Liver (tissue), 10 donors: ENCODE measurements at places on chromosomes 2 and 18. TPM values are rescaled to one million over a fixed set of nuclear protein-coding genes. Genes with fewer than 3 reads are reported as not detected.

VIT gene
- total RNA-seq, result 0.09 TPM

RIT2 gene
- not detected for total RNA-seq

LRRTM4 gene
- total RNA-seq, result 0.08 TPM

GAREM2 gene
- 0.08 TPM for total RNA-seq

EXOC6B gene
- total RNA-seq, result 9.5 TPM

DNA sequence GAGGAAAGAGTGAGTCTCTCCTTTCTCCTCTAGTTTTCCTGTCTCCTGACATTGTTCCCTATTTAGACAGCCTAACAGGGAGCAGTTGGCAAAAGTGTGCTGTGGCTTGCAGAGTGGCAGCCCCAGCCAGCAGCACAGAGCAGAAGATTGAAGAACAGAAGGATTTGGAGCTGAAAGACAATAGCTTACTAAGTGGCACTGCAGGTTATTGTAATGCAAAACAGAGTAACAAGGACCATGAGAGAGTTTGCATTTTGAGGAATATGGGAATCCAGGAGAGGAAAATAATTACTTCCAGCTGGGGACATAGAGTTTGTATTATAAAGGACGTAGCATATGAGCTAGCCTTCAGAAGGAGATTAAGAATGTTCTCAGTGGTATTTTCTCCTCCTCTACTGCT is 342.4 kb downstream of the AKAIN1 start:
- H3K36me3 ChIP-seq, result no peaks in the 10 kb centered on the region
- H3K27ac ChIP-seq, result no peak overlapping the region
- no peaks in the 10 kb centered on the region for H3K27me3 ChIP-seq
- no peaks in the 10 kb centered on the region for H3K4me1 ChIP-seq
- no peak for DNase-seq
- H3K4me3 ChIP-seq, result no peak overlapping the region

TACR1 gene
- 0.84 TPM for total RNA-seq

TMEM185B gene
- 8.0 TPM for total RNA-seq

DNA sequence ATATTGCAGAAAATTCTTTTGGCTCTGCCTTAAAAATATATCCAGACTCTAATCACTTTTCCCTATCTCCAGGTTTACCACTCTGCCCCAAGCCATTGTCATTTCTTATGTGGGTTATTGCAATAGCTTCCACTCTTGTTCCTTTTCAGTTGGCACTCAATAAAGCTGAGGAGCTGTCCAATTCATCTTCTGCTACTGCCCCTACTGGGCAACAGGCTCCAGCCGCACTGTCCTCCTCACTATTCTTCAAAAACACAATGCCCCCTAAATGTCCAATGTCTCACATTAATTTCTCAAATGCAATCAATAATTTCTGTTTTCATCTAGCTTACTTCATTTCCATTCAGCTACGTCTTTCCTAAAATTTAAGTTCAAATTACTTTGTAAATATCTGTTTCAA is 1262.5 kb upstream of the CDH2 start:
- H3K4me3 ChIP-seq, result no peak overlapping the region
- no peaks in the 10 kb centered on the region for H3K27me3 ChIP-seq
- H3K4me1 ChIP-seq, result no peaks in the 10 kb centered on the region
- H3K27ac ChIP-seq, result no peak overlapping the region
- no peaks in the 10 kb centered on the region for H3K36me3 ChIP-seq

- H3K4me3 ChIP-seq, result no peak overlapping the region
- no peak for DNase-seq
- no peaks in the 10 kb centered on the region for H3K27me3 ChIP-seq
- H3K4me1 ChIP-seq, result no peaks in the 10 kb centered on the region
- no peak overlapping the region for H3K27ac ChIP-seq
- no peaks in the 10 kb centered on the region for H3K36me3 ChIP-seq
Measured at GRCh38 chr2:5914811-5915611, 222.8 kb downstream of the SOX11 start.

- no peak for DNase-seq
- H3K27me3 ChIP-seq, result no peaks in the 10 kb centered on the region
- no peak overlapping the region for H3K27ac ChIP-seq
- peaks cover 4% of the 10 kb centered on the region for H3K4me1 ChIP-seq
Measured at GRCh38 chr2:28643911-28644334, 107.7 kb upstream of the PPP1CB start.

DNA sequence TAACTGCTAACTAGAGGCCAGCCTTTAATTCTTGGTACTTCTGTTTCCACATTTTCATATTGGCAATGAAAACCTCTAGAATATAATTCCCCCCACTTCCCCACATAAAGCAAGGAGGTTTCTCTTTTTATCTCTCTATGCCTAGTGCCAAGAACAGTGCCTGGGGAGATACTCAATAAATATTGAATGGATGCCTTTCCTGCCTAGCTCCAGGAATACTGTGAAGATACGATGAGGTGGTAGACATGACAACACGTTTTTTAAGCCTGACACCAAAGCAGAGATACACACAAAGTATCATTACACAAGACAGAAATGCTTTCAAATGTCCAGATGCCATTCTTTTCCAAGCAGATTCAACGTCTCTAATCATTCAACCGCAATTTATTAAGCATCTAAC is 535.5 kb downstream of the XIRP2 start:
- no peak overlapping the region for H3K4me3 ChIP-seq
- DNase-seq, result no peak
- no peaks in the 10 kb centered on the region for H3K27me3 ChIP-seq
- H3K36me3 ChIP-seq, result no peaks in the 10 kb centered on the region
- H3K4me1 ChIP-seq, result no peaks in the 10 kb centered on the region
- no peak overlapping the region for H3K27ac ChIP-seq

- H3K27ac ChIP-seq, result no peak overlapping the region
- H3K4me1 ChIP-seq, result peaks cover 3% of the 10 kb centered on the region
- H3K36me3 ChIP-seq, result no peaks in the 10 kb centered on the region
- no peak for DNase-seq
- no peaks in the 10 kb centered on the region for H3K27me3 ChIP-seq
Measured at GRCh38 chr2:6915399-6915798, 1.8 kb upstream of the RNF144A start.

APOB gene
- 2,357 TPM for total RNA-seq

- no peak for DNase-seq
- H3K36me3 ChIP-seq, result no peaks in the 10 kb centered on the region
- no peak overlapping the region for H3K27ac ChIP-seq
- no peaks in the 10 kb centered on the region for H3K4me1 ChIP-seq
- H3K27me3 ChIP-seq, result no peaks in the 10 kb centered on the region
Measured at GRCh38 chr2:53104263-53104662, 663.3 kb upstream of the CHAC2 start.

- no peaks in the 10 kb centered on the region for H3K36me3 ChIP-seq
- H3K4me3 ChIP-seq, result no peak overlapping the region
- H3K4me1 ChIP-seq, result peaks cover 11% of the 10 kb centered on the region
- H3K27ac ChIP-seq, result peak overlapping the region; percentile 97
- no peak for DNase-seq
- H3K27me3 ChIP-seq, result no peaks in the 10 kb centered on the region
Measured at GRCh38 chr2:102801858-102802699, 40.2 kb downstream of the TMEM182 start.

GALNT14 gene
- 2.0 TPM for total RNA-seq

- H3K36me3 ChIP-seq, result no peaks in the 10 kb centered on the region
- H3K4me3 ChIP-seq, result peak overlapping the region; percentile 84
- H3K4me1 ChIP-seq, result peaks cover 5% of the 10 kb centered on the region
- DNase-seq, result no peak
- H3K27ac ChIP-seq, result no peak overlapping the region
Measured at GRCh38 chr2:237966250-237966564, 607 bp upstream of the UBE2F start.

DNA sequence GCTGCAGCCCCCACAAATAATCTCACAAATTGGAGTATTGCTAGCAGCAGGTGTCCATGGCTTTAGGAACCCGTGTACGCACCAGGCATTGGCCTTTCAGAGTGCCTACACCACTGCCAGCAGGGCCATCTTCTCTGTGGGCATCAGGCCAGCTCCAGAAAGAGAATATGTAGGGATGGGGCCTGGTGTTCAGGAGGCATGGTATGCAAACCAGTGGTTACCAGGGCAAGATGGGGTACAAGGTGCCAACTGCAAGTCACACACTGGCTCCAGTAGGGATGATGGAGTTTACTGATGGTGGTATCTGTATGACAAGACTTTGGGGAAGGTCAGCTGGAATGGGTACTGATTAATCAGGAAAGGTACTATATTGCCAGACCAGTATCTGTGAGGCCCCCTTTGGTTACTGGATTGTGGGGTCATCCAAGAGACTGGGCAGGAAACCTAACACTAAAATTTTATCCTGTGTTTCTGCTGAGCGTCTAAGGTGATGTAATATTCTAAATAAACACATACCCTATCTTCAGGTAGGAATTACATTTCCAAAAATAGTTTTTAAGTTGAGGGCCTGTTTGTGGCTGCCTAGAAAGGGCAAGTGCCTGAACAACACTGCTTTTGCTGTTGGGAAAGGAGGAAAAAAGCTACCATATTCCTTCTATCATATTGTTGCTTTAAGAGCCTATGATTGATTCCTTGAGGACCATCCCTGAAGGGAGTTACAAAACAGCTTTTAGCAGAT is 9.0 kb downstream of the CNOT9 start:
- H3K27me3 ChIP-seq, result no peaks in the 10 kb centered on the region
- no peak overlapping the region for H3K4me3 ChIP-seq
- no peaks in the 10 kb centered on the region for H3K4me1 ChIP-seq
- peaks cover 24% of the 10 kb centered on the region for H3K36me3 ChIP-seq
- DNase-seq, result no peak

AFF3 gene
- 3.5 TPM for total RNA-seq
